Endothelial cell of umbilical vein (primary cell): ENCODE measurements at places on chromosomes 12 and 14.

DNA sequence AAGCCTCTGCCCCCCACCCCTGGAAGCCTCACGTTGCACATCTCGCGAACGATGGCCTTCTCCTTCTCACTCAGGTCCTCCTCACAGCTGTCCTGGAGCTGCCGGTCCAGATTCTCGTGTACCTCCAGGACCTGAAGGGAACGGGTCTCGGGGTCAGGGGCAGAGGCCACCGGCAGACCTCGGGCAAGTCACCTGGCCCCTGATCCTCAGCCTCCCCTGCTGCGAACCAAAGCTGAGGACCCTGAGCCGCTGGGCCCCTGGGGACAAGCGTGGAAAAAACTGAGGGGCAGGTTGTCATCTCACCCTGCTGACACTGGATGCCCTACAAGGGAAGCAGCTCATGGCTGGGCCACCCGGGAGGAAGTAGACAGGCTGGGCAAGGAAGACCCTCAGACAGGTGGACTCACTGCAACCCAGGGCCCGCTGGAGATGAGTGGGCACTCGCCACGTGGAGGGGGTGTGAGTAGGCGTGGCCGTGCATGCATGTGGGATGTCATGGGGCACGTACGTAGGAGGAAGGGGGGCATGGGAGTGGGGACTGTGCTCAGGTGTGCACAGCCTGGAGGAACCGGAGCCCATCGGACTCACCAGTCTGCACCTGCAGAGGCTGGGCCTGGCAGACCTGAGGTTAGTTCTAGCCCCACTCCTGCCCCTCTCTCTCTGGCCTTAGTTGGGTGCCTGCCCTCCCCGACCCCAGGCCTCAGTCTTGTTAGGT lies 35.1 kb downstream of the CCNK start:
- no peak for DNase-seq

DNA sequence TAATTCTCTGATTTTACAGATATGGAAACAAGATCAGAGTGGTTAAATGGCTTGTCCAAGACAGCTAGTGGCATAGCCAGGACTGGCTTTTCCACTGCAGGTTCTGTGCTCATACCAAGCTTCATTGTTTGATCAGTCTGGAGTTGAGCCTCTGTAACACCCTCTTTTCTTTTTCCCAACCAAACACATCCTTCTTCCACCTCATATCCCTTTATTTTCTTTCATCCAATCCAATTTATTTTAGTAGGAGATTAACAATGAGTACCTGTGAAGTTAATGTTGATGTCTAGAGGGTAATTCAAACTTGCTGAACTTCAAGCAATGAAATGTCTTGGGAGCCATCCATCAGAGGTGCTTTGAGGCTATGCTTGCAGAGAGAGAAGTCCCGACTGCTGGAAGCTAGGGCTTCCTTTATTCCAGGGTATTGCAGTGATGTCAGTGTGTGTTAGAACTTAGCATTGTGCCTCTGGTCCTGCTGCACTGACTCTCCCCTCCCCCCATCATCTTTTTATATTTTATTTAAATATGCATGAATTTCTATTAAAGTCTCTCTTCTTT lies 452.1 kb upstream of the PDE3A start:
- peak; percentile 44 for DNase-seq

- no peak for DNase-seq
Measured at GRCh38 chr12:1793426-1794210, 26.7 kb upstream of the LRTM2 start.

DNA sequence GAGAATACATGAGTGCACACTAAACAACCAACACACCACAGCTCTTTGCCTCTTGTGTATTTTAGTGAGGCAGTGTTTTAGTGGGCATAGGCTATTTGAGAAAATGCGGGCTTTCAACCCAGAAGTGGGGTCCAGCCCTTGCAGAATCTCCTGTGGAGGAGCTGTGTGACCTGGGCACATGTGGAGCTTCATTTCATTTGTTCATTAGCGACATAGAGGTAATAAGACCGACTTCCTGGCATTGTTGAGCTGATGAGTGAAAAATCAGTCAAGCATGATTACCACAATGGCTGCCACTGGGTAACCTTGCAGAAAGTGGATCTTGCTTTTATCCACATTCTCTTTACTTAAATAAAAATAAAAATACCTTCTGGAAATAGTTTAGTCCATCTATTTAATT lies 923.5 kb downstream of the BCL11B start:
- no peak for DNase-seq

DNA sequence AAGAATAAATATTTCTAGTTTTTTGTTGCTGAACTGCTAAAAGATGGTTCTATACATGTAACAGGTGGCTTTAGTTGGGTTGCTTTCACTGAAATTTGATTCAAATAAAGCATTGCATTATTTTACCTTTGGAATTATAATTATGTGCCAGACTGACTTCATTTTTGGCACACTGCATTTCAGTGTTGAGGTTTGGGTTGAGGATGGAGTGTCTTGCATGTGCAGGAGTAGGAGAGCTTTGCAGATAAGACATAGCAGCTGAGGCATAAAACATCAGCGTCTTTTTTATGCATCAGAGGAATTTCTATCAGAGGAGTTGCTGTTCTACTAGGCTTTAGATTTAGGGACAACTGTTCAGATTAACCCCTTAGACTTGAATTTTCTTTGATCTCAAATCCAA lies 17.2 kb downstream of the SAMD4A start:
- no peak for DNase-seq

DNA sequence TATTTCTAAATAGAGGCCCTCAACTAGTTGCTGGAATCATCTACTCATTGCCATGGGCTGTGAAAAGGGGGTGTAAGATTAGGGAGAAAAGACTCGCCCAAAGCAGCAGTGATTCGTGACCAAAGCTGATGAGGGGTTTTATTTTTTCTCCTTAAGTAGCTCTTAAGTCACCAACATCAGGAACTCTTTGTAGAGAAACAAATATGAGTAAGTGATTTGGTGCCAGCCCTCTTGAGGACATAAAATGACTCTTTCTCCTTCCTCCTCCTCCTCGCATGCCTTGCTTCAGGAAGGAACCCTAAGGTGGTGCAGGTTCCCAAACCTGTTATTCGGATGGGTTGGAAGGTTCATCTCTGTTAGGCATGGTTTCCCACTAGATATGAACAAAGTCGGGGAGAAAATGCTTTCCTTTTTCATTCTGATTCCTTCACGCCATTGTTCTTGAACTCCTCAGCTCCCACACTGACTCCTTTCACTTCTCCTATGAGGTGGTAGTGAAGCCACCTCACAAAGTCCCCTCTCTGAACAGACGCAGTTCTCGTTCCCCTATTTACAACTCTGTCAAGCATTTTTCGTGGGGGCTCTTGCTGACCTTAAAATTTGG lies 113.4 kb downstream of the ETV6 start:
- DNase-seq, result no peak
